ENCODE measurements at places on chromosomes 5 and 9.

GRCh38 chr9:29647451-29647850 lies 2074.2 kb upstream of the C9orf72 start:
- no peak for DNase-seq

GRCh38 chr5:10520706-10521105 lies 43.2 kb upstream of the ANKRD33B start:
- DNase-seq, result no peak

DNA sequence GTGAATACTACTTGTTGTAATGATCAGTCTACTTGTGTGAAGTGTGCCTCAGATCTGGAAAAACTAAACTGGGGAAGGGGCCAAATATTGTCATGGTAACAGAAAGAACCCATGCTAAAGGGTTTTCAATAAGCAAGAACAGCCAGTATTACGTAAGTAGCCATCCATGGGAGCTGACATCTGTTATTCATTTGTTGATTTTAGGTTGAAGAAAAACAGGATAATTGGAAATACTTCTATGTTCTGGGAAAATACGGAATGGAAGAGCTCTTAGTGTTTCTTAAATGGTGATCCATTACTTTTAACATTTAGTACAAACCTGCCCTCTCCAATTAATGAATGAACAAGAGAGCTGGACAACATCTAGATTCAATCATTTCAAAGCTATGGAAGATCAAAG lies 485.8 kb downstream of the NTRK2 start:
- DNase-seq, result no peak

GRCh38 chr5:133638436-133638835 lies 26.1 kb upstream of the FSTL4 start:
- no peak for DNase-seq

DNA sequence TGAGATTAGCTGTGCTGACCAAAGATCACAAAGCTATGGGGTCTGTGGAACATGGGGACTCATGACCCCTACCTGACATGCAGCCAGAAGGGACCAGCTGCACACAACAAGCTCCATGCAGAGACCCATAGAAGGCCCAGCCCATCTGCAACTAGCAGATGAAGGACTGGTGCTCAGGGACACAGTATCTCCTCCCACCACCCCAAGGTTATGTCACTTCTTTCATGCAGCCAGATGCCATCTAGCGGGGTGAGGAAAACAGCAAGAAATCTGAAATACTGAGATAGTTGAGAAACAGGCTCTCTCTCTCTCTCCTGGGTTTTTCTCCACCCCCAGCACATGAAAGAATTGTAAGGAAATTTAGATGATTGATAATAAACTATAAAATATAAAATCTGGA lies 161.3 kb upstream of the DAPK1 start:
- no peak for DNase-seq

GRCh38 chr9:129552064-129552463 lies 68.8 kb downstream of the C9orf50 start:
- no peak for DNase-seq

DNA sequence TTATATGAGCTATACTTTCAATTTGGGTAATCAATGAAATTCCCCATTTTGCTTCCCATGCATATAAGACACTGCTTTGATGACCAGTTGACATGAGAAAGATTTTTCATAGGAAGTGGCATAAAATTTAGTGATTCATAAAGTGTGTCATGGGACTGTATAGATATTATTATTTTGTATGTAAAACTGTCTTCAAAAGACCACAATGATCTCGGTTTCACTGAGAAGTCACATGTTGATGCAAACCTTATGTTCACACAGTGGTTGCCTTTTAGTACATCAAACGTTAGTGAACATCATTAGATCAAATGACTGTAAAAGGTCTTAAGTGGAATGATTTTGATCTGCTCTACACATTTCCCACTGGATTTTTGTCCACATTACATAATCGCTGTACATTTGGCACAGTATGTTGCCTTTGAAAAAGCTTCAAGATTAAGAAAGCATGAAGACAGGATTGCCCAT lies 349.2 kb upstream of the MEF2C start:
- DNase-seq, result no peak

GRCh38 chr9:11618241-11618805 lies 1005.5 kb upstream of the PTPRD start:
- DNase-seq, result no peak

- DNase-seq, result peak; percentile 81
Measured at GRCh38 chr5:113212244-113212920, 222.4 kb downstream of the TSSK1B start.

GRCh38 chr5:82130602-82131001 lies 147.6 kb downstream of the RPS23 start:
- DNase-seq, result no peak

DNA sequence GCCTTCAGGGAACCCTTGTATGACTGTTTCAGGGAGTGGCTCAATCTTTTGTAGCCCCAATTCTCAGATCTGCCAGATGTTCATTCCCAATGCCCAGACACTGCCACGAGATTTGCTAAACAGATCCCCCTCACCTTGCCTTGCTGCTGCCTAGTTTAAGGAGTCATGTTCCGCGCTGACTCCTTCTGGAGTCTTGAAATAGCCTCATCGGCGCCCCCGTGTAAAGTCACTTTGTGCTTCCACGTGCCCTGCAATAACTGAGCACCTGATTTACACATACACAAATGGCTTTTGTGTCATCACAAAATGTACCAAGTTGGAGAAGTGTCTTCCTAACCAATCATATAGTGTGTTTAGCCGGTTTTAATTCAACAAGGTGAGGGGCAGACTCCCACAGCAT lies 62.3 kb downstream of the PRRT1B start:
- DNase-seq, result no peak

DNA sequence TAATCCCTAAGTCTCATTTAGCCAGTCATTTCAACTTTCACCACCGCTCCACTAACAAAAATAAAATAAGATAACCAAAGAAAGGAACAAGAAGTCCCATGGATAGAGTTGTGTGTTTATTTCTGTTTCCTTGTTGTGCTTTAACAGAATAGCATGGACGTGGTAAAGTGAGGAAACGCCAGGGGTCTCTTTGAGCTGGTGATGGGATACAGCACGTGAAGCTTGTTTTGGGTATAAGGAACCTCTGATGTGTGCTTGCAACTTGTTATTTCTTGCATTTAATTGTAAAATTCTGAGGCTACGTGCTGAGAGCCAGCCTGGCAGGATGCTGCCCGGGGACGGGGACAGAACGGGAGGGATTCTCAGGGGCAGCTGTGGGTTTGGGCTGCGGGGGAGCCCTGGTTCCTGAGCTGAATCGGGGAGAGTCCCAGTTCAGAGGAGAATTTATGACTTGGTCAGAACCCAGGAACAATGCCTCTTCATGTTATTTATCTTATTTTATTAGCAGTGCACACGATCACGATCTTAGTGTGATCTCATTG lies 63.4 kb downstream of the ANKRD33B start:
- DNase-seq, result no peak

DNA sequence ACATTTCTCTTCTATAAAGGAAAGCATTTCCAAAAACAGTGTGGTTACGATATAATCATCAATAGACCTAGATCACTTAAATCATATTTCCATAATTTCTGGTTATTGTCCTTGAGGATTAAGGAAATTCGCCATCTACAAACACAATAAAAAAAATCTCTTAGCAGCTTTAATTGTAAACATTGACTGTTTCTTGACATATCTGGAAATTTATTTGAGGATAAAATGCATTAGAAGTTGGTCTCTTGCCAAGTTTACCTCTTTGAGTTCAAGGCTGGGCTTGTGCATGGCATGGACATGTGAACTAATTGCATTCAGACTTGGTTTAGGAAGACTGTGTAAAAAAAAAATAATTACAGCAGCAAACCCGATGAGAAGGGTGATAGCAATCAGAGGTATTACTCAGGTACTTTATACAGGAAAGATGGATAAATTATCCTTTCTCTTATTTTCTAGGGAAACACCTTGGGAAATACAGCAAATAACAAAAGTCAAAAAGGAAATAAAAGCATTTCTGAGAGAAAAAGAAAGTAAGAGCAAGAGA lies 237.9 kb downstream of the SLF1 start:
- no peak for DNase-seq

- no peak for DNase-seq
Measured at GRCh38 chr5:65611524-65611923, 12.6 kb downstream of the TRIM23 start.

DNA sequence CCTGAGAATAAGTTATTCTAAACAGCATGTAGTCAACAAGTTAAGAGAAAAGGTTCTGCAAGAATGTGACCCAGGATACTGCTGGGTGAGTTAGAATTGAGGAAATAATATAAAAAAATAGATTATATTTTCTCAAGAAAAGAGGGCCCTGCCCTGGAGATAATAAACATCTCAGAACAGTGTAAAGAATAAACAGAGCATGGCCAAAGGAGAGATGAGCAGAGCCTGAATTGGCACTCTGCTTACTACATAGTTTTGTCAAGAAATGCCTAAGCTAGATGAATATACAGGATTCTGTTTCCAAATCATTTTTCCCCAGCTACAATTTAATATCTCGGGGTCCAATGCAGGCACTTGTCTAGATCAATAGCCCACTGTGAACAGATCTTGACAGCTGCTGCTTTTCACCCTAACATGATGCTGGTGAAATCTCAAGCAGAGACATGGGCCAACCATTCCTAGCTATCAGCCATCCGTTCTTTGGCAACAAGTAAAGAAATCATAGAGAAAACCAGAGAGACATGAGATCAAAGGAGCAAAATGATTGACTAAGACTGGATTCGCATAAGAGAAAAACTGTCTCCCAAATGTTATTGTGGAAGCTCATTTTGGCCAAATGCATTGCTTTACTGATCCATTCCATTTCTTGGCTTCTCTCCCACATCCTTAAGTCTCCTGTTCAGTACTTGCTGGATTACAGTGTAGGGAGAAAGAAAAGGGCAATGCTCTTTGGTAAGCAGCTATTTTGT lies 173.2 kb downstream of the PRELID2 start:
- DNase-seq, result no peak

- DNase-seq, result peak; percentile 72
Measured at GRCh38 chr5:147216552-147217154, 18.2 kb upstream of the STK32A start.

- DNase-seq, result no peak
Measured at GRCh38 chr9:592733-593132, 248.8 kb upstream of the DMRT1 start.

- no peak for DNase-seq
Measured at GRCh38 chr9:108041551-108041950, 552.0 kb upstream of the KLF4 start.

DNA sequence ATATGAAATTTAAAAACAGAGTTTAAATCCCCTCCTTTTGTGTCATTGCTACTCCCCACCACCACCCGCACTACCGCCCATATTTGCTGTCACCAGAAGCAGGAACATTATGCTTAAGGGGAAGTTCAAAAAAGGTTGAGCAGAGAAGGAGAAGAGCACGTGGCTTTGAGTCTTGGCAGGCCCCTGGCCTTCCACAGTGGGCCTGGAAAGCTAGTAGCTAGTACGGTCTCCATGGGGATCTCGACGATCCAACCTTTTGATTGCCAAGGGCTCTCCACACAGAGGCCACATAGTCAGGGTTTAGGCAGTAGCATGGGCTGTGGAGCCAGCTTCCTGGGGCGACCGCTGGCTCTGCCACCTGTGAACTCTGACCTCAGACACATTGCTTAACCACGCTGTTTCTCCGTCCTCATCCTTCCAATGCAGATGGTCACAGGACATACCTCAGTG lies 90.1 kb downstream of the GOLPH3 start:
- DNase-seq, result no peak

- no peak for DNase-seq
Measured at GRCh38 chr5:171122372-171122771, 186.7 kb upstream of the TLX3 start.

- DNase-seq, result no peak
Measured at GRCh38 chr9:3023449-3023848, 179.6 kb upstream of the PUM3 start.

DNA sequence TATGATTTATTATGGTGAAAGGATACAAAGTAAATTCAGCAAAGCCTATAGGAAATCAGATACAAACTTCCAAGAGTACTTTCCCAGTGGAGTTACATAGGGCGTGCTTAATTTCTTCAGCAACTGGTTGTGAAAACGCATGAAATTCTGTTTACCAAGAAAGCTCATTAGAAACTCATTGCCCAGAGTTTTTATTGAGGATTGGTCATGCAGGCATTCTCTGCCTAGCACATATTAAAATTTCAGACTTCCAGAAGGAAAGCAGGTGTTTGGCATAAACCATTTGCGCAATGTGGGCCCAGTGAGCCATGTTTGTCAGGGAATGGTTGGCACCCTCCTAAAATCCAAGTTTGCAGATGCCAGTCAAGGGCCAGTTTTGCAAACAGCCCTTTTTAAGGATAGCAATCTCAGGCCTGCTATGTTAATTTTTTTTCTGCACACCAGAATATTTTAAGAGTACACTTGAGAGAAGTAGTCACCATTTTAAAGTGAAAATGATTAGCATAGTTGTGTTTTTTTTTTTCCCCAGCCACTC lies 311.1 kb upstream of the CHD1 start:
- no peak for DNase-seq

DNA sequence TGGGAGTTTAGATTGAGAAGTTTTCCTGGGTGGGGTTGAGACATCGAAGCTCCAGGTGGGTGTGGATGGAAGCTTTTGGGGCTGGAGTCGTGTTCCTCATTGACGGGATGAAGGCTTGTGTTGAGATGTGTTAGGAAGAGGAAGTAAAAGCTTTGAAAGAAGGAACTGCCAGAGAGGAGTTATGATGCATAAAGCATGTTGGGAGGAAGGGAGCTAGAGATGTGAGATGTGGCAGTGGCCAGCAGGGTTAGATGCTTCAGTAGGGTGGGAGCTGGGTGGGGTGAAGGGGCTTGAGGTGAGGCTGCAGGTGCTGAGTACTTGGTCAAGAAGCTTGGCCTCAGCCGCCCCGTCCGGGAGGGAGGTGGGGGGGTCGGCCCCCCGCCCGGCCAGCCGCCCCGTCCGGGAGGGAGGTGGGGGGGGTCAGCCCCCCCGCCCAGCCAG lies 56.7 kb downstream of the HSPA4 start:
- DNase-seq, result no peak

DNA sequence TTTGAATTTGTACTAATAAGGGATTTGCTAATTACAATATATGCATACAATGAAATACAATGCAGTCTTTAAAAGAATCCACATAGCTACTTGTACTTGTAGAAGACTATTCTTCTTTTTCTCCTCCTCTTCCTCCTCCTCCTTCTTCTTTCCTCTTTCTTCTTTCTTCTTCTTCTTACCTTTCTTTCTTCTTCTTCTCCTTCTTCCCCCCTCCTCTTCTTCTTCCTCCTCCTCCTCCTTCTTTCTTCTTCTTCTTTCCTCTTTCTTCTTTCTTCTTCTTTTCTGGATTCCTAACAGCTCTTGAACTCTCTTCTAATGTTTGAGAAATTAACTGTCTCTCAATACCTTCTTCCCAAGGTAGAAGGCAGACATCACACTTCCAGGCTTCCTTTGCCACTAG lies 29.3 kb upstream of the FSTL4 start:
- no peak for DNase-seq

DNA sequence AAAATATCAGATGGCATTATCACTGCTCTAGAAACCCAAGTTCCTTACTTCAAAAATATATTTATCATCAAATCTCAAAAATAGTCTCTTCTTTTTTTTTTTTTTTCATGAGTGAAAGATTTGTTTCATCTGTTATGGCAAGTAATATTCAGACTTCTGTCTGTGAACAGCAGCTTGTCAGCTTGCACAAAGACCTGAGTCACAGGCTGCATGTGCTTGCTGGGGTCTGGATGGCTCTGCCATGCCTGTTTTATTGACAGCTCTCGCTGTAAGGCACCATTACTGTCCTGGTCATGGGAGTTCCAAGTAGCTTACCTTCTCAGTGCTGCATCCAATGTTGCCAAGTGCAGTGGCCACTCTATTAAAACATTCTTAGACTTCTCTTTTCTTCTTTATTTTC lies 456.4 kb downstream of the GADD45G start:
- DNase-seq, result no peak

- no peak for DNase-seq
Measured at GRCh38 chr9:91391412-91391811, 29.7 kb upstream of the AUH start.
